ENCODE measurements at places on chromosomes 7 and 10.

DNA sequence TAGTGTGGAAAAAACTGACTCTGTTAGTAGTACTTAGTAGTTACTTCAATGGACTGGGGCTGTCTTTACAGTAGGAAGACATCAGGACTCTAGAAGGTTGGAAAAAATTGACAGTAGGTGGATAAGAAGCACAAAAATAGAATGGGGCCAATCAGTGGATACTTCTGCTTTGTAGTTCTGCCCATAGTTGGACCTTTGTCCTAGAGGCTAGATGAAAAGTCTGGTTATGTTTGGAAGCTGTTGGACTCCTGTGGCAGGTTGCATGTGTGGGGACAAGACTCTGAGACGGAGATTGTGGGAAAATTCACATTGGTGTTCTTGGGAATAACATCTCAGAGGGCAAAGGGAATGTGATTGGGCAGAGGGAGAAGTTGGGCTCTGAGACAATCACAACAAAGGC is 18.6 kb upstream of the KBTBD2 start:
- DNase-seq: no peak

DNA sequence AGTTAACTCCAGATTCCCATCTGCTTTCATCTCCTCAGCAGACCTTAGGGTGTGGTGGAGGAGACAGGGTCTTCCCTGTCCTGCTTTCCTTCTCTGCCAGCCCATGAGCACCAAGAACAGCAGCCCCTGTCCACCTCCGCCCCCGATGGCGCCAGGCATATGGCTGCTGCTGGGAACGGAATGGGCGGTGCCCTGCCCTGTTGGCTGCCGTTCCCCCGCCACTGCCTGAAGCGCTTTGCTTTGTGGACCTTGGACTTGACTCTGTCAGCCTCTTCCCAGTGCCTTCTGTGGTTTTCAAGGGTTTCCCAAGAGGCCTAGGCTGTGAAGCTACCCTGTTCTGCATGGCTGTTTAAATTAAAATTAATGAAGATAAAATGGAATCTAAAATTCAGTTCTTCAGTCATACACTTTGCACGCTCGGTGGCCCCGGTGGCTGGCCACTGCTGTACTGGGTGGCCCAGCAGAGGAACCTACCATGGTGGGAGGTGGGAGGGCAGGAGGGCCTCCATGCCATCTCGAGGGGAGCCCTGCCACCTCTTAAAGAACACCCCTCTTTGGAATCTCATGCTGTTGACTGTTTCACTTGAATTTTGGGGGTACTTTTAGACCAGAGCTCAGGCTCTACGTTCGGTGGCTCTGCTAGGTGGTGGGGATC is 78.7 kb downstream of the NKX6-2 start:
- DNase-seq: no peak

DNA sequence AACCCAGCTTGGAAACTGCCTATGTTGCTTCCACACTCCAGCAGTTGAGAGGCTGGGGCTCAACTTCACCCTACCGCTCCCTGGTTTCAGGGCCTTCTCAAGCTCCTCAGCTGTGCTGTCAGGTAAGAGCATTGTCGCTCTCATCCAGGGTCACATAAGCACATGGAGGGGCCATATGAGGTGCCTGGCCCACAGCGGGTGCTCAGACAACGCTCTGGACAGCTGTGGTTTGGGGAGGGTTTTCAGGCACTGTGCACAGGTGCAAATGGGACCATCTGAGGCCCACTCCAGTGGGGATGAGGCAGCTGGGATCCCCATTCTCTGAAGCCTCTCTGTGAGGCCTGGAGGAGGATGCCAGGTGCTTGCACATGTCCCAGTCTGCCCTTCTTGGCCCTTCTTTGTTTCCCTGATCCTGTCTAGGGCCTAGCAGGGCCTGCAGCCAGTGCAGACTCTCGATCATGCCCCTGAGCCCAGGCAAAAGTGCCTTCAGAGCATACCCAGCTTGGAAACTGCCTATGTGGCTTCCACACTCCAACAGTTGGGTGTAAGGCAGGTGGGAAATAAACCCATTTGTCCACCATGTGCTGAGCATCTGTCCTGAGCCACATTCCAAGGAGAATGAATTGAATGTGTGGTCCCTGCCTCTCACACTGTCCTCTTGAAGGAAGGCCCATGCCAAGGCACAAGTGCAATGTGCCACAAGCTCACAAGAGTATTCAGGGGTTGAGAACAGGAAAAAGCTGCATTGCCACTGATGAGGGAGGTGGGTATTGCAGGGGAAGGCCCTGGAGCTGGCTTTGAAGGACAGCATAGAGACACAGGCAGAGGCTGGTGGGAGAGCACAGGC is 40.3 kb downstream of the VSTM4 start:
- DNase-seq: no peak

DNA sequence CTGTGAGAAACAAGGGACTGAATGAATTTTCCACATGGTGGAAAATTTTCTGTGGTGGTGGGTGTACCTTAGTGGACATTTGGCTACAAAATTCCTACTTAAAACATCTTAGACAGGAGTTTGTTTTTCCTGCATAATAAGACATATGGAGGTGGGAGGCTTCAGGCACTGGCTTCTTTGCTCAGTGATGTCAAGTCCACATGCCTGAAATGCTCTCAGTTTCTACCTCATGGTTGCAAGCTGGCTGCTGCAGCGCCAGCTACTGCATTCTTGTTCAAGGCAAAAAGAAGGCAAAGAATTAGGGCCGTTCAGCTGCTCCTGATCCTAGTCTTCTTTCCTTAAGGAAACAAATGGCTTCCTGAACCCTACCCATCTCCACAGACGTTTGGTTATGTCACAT is 99.9 kb upstream of the FAM204A start:
- no peak for DNase-seq

DNA sequence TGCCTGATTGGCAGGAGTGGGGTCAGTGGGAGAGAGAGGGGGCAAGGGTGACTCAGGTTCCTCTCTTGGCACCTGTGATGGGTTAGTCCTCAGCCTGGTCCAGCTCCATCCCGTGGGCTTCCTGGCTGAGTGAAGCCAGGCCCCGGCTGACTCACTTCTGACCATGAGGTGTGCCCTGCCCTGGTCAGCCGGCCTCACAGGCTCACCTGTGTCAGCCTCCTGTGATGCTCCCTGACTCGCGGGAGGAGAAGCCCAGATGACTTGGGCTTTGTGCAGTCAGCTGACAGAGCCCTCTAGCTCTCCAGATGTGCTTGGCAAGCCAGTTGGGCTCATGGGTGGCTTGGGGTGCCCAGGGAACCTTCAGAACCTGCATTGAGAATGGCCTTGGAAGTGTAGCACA is 16.0 kb upstream of the PPIF start:
- DNase-seq: no peak

DNA sequence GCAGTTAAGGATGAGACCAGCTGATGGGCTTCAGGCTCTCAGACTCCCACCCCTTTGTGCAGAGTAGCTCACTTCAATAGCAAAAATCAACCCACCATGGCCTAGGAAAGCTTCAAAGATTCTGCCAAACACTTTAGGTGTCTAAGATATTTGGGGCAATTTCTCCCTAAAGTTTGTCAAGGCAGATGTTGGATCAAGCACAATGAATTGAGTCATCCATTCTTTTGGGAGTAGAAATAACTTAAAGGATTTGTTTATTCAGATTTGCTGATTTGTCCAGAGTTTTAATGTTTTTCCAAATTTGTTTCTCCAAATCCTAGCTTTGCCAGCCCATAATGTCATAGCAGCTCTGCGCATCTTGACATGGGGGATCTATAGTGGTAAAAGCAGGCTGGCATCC is 855.1 kb downstream of the LRMDA start:
- DNase-seq: no peak

GRCh38 chr7:118615681-118616080 is 391.2 kb downstream of the ANKRD7 start:
- no peak for DNase-seq

DNA sequence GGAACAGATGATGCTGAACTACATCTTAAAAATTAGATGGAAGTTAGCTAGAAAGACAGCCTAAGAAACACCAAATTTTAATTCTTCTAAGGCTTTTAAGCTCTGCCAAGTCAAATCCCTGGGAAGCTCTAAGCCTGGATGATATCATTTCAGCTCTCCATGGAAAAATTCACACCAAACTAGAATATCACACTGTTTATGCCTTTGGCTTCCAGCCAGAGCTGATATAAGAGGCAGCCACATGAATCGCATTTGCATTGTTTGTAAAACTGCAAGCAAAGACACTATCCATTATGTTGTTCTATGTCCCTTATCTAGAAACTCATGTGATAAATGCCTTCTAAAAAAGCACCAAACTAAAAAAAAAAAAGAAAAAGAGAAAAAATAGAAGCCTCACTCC is 430.4 kb downstream of the GRID1 start:
- no peak for DNase-seq
